ENCODE measurements at places on chromosomes 1 and 21. TPM values are rescaled to one million over a fixed set of nuclear protein-coding genes. Genes with fewer than 3 reads are reported as not detected.
A peak's percentile ranks its signal among the peaks of the same experiment; 100 is the strongest.

DNA sequence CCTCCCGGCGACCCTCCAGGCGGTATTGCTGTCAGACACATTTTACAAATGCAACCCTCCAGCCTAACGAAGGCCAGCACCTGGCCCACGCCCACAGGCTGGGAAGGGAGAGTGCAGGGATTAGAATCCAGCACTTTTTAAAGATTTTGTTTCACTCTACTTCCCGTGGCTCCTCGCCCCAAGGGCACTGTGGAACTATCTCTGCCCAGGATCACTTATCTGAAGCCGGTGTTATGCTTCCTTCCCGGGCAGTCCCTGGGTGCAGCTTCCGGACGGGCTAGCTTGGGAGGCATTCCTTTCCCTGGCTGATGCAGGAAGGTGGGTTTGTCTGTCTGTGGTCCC lies 35.8 kb downstream of the CCN1 start:
- DNase-seq: no peak

GRCh38 chr1:224675590-224675989 lies 59.5 kb downstream of the CNIH3 start:
- DNase-seq: no peak

GRCh38 chr1:51268634-51269033 lies 32.6 kb downstream of the RNF11 start:
- no peak for DNase-seq

DNA sequence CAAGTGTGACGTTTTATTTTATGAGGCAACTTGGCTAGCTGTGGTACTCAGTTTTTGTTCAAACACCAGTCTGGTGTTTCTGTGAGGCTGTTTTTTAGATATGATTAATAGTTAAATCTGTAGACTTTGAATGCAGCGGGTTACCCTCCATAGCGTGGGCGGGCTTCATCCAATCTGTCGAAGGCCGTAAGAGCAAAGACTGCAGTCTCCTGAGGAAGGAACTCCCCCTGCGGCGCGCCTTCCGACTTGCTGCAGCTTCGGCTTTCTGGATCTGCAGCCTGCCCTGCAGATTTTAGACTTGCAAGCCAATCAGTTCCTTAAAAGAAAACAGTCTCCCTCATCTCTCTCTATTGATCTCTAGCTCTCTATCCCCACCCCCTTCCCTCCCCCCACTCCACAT lies 4.2 kb upstream of the ZNF496 start:
- no peak for DNase-seq

GRCh38 chr1:152002960-152003359 lies 9.3 kb upstream of the S100A10 start:
- no peak for DNase-seq

DNA sequence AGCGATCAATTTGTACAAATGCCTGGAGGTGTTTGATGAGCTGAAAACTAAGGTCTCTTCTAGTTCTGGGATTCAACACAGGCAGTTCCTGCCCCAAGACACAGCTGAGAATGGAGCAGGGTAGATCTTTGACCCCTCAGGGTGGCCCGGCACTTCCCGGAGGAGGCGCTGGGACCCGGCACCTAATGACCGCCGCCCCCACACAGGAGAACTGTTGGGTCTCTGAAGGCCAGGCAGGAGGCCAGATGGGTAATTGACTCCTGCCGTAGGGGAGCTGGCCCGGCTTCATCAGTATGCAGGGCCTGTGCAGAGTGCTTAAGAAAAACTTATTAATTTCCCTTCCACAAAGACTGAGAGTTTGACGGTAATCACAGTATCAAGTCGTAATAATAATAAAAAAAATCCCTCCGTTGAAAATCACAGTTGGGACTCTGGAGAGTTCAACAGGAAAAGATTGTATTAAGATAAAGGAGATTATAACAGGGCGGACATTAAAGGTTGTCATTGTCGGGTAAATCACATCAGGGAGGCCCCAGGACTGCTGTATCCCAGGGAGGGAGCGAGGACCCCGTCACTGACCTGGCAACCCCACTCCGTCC lies 51.7 kb downstream of the UBIAD1 start:
- DNase-seq: no peak

DNA sequence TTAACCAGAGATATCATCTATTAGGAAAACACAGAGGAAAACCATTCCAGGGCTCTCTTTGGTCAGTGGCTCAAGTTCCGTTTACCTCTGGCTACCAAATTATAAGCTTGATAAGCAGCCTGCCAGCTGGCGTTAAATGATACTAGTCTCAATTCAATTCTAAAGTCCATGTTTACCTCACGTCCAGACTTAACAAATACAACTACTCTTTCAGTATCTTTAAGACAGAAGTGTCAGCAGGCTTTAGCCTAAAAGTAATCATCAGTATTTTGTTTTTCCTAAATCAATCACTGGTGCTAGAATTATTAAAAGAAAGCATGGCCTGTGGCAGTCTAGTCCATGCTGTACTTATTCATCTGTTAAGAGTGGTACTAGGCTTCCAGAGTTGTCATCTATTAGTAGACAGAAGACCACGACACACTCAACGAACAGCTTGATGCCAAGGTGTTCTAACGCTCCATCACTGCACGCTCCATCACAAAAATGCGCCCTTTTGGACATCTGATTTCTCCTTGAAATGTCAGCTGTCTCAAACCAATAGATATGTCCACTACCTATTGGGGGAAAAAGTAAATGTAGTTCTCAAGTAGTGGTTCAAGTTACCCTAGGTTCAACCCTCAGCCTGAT lies 1.5 kb downstream of the IVNS1ABP start:
- DNase-seq: no peak

GRCh38 chr1:118948846-118949245 lies 39.3 kb downstream of the TBX15 start:
- no peak for DNase-seq

- no peak for DNase-seq
Measured at GRCh38 chr1:227741166-227741870, 6.1 kb downstream of the SNAP47 start.

GRCh38 chr1:174158767-174159251 lies 511 bp upstream of the RABGAP1L start:
- DNase-seq: no peak

- no peak for DNase-seq
Measured at GRCh38 chr1:206651958-206652890, 16.9 kb downstream of the DYRK3 start.

DNA sequence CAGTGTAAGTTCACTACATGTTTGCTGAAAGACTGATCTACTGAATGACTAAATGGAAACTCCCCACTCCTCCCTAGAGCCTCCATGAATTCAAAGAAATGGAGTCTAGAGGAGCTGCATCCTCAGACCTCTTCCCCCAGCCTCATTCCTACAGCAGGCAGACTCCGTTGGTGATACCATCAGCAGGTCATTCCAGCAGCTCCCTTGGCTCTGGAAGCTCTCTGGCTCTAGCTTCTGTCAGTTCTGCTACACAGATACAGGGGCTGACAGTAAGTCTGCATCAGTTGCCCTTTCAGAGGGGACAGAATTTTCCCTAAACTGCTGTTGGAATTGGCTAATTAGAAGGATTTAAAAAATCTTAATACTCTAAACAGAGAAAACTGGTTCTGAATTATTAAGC lies 31.7 kb upstream of the DMRTA2 start:
- DNase-seq: no peak

GRCh38 chr1:152786077-152786476 lies at the start of gene LCE1E:
LCE1E (plus strand) TSS chr1:152786257; CDS start chr1:152787300, 1,043 bp downstream.
- no peak for DNase-seq

- DNase-seq: no peak
Measured at GRCh38 chr1:66240491-66241484, 293.2 kb upstream of the SGIP1 start.

DNA sequence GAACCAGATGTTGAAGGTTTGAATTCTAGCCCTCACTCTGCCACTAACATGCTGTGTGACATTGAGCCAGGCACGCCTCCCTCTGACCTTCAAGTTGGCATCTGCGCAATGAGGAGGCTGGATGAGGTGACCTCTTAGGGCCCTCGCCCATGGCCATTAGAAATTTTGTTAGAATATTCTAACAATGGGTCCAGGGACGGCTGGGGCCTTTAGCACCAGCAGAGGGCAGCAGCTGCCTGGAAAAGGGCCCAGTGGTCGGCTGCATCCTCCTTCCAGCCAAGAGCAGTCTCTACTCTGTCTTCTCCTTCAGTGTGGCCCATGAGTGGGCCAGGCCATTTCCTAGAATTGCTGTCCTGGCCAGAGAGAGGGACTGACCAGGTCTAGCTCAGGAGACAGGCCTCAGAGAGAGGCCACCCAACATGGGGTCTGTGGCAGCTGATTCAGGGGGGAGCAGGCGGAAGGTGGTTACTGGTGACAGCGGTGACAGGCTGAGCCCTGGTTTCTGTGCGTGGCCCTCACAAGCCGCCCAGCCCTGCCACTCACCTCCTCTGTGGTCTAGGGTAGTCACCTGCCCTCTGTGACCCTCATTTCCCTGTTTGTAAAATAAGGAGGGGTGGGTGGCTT lies 101.3 kb upstream of the ACTL8 start:
- DNase-seq: peak; percentile 31

DNA sequence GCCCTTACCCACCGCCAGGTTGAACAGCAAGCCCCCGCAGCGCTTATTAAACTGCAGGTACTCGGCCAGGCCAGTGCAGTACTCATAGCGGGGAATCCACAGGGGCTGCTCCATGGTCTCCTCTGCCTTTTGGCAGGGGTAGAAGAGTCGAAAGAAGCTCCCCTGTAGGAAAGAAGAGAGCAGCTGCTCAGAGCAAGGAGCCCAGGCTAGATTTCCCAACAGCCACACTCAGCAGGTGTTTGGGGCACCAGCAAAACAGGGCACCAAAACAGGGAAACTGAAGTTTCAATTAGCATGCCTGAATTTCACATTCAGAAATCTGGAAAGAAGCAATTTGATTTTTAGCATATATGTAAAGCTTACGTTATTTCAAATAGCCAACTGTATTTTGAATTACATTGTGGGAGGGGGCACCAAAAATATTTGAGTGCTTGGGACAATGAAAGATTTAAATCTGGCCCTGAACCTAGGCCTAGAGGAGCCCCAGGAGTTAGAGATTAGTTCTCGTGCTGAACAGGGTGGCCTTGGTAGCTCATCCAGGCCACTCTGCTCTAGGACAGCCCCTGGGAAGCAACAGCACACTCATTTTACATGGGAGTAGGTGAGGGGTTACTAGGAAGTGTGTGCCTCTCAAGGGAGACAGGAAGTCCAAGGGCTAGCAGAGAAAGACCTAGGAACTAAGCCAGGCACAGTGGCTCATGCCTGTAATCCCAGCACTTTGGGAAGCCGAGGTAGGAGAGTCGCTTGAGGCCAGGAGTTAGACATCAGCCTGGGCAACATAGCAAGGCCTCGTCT lies 8.2 kb downstream of the PAFAH2 start:
- DNase-seq: no peak

DNA sequence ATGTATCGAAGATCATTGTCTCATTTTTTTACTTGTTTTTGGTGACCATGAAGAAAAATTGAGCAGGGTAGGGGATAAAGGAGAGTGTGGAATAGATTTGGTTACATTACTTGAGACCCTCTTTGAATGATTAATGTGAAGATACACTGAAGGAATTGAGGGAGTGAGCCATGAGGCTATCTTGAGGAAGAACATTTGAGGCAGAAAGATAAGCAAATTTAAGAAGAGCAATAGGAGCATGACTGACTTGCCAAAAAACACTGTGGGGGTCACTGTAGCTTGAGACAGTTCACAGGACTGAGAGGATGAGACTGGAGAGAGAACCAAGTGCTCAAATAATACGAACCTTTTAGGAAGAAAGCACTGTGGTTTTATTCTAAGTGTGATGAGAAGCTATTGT lies 43.1 kb upstream of the PTPRC start:
- no peak for DNase-seq

DNA sequence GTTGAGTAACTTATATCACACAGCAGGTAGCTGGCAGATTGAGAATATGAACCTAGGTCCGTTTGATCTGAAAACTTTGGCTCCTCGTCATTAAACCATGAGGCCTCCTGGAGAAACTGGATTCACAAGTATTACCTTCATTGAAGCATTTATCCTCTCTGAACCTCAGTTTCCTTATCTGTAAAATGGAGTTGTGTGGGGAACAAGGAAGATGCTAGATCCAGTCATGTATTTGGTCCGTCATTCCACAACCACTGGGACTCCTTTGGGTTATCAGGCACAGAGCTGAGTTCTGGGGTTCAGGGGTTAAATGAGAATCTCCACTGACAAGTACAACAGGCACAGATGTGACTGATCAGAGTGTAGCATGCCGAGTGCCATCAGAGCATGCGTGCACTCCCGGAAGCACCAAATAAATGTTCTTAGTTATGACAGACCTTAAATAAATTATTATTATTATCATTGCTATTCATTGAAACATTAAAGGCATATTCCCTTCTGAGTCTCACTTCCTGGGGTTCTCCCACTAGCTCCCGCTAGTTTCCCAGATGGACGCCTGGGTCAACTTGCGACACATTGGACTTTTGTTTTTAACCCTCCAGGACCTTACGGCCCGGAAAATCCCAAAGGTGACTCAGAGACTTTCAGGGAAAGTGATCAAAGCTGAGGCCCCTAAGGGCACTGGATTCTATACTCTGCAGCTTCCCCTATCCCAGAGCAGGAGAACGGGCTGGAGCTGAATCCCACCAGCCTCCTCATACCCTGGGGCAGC lies 130.6 kb downstream of the PLPP3 start:
- DNase-seq: no peak

DNA sequence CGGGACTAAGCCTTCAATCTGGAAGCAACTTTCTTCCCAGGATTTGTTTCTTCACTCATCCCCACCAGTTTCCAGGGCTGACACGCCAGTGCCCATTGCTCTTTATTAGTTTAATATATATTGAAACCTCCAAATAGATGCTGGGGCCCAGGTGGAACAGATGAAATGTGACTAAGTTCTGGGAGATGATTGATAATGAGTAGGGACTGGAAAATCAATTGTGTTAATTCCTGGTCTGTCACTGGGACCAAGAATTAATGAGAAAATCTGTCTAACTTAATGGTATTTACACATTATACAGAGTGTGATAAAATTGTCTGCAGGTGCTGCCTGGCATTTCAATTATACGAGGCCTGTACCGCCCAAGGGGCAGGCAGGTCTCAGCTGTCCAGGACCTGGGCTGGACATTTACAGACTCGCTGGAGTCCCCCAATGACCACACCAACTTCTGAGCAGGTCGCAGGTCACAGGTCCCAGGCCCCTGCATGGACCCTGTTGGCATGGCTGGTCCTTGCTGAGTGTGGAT lies 35.8 kb downstream of the UBIAD1 start:
- no peak for DNase-seq

DNA sequence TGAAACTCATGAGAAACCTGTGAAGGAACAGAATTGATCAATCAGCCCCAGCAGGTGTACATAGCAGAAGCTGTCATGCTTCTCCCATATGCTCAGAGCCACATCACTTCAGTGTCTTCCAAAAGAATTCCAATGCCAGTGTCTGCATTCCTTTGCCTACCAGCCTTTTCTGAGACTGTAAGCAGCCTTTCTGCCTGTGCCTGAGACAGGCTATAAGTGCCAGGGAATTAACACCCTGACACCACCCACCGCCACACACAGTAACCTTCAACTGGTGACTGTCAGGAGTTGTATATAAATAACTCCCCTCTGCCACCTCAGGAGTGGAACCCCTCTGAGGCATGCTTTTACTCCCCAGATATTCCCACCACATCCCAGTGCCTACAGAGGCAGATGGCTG lies 38.1 kb upstream of the SLAMF9 start:
- no peak for DNase-seq

The COL16A1 gene
- total RNA-seq: 77.6 TPM

The ASCL5 gene
- total RNA-seq: not detected

The GPR137B gene
- total RNA-seq: 12.8 TPM

The NGF gene
- 48.2 TPM for total RNA-seq

The S100A14 gene
- not detected for total RNA-seq

The SLC26A9 gene
- total RNA-seq: not detected

The PIGM gene
- 7.3 TPM for total RNA-seq

The TDRD5 gene
- not detected for total RNA-seq

The USH2A gene
- total RNA-seq: 0.05 TPM
